ENCODE measurements at places on chromosomes 12 and 14.

DNA sequence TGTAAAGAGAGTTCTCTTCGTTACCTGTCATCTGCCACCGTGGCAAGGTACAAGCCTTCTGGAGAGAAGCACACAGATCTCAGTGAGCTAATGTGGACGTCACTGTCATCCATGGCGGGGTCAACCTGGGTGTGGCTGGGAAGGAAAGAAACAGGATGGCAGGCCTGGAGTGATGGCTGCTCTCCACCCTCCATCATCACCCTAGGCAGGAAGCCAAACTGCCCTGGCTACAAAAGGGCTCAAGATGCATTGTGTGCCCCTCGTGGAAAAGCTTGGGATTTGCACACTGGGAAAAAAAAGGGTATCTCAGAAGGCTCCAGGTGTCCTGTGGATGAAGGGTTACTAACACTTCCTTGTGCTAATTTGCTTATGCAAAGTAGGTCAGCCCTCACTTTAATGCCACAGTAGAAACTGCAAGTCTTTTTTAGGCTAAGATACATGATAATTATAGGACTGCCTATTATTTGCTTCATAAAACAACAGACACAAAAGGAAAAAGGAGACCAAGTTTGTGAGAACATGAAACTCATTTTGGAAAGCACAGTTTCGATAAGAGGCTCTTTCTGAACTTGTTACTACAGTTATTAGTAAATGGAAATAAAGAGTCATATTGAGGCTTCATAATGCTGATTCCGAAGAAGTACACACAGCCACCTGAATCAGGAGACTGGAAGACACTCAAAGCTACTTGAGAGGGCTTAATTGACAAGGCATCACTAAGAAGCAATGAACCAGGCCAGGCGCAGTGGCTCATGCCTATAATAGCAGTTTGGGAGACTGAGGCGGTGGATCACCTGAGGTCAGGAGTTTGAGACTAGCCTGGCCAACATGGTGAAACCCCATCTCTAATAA is 18.9 kb downstream of the RFC5 start:
- DNase-seq, result no peak

GRCh38 chr12:105888696-105889095 is 250.1 kb downstream of the NUAK1 start:
- DNase-seq, result no peak

DNA sequence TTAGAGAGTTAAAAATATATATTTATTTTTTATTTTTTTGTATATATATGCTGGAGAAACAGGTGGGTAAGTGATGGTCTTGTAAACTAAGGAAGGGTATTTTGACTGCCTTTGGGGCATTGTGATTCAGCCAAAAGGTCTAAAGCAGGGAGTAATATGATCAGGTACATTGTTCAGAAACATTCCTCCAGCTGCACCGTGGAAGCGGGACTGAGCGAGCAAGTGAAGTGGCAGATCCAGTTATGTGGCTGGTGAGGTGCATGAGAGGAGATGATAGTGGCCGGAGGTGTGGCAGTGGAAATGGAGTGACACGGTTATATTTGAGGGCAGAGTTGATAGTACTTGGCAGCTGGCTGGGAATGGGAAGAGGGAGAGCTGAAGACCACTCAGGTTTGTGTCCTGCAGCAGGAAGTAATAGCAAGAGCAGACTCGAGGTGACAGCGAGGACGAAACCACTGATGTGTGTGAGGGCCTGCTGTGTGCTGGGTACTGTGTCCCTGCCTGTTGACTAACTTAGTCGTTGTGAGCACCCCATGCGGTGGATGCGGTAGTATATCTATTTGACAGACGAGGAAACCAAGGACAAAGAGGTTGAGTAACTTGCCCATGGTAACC is 39.2 kb downstream of the EID3 start:
- DNase-seq, result no peak

DNA sequence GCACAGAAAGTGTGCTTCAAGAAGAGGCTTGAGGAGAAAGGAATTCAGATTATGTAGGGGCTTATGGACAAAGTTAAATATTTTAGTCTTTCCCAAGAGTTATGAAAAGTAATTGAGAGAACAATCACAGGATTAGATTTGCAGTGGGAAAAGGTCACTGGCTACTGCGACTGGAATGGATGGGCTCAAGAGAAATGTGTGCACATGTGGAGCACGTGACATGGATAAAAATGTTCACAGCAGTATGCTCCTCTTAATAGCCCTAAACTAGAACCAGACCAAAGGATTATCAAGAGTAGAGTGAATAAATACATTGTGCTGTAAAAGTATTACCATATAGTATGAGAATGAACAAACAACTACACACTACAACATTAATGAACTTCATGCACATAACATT is 78.1 kb downstream of the ABCD2 start:
- DNase-seq, result no peak

- no peak for DNase-seq
These were observed 343.9 kb downstream of the LRFN5 start for GRCh38 chr14:41950428-41951151.

- no peak for DNase-seq
These were observed 6.2 kb upstream of the COL2A1 start for GRCh38 chr12:48010366-48010970.

DNA sequence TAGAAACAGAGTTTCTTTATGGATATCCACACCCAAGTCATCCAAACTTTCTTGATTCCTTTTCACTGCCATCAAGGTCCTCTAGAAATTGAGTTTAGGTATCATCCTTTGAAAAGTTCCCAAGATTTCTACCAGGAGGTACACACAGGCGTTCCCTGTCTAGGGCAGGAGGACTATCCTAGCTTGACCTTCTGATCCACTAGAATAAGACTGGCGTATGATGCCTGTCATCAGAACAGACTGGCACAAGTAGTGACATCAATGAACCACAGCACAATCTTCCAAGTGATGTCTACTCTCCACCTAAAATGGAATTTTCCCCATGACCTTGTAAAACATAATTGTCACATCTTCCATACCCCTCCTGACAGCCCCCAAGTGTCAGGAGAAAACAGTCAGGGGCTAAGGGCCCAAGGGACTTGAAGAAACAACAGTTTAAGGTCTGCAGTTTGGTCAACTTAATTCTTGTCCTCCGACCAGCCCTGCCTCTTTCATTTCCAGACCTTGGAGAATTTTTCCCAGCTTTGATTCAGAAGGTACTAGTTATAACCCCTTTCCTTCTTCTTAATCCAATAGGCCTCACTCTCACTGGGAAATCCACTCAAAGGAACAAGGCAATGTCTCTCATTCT is 100.7 kb upstream of the FKBP4 start:
- DNase-seq, result no peak

Data from activated T-cell treated with anti-CD3 and anti-CD28 coated beads for 24 hours (primary cell).